Fibroblast of pulmonary artery (primary cell): ENCODE measurements at places on chromosomes 5 and 9.
A peak's percentile ranks its signal among the peaks of the same experiment; 100 is the strongest.

DNA sequence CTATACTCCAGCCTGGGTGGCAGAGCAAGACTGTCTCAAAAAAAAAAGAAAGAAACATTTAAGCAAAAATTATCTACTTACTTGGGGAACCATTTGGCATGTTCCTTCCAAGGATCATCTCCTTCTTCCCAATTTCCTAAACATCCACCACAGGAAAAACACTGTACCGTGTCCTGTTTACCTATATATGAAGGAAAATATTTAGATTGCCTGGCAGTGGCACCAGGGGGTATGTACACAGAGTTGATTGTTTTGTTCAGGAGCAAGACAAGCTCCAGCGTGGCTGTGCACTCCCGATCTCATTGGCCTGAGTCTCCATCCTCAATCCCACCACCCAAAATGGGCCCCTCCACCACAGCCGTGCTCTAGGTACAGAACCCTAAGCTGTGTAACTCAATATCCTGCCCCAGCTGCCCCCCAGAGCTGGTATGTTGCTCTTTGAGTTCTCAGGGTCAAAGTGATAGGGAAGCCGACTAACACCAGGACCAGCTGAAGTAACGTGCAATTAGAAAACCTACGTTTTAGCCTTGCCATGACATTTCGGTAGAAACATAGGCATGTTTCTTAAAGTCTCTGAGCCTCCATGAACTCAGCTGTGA is 13.8 kb downstream of the NAIP start:
- no peak for DNase-seq

GRCh38 chr5:43034591-43034968 is 5.5 kb downstream of the ANXA2R start:
- peak; percentile 76 for DNase-seq

- DNase-seq = no peak
These were observed 559.0 kb upstream of the FTMT start for GRCh38 chr5:121292664-121293063.

DNA sequence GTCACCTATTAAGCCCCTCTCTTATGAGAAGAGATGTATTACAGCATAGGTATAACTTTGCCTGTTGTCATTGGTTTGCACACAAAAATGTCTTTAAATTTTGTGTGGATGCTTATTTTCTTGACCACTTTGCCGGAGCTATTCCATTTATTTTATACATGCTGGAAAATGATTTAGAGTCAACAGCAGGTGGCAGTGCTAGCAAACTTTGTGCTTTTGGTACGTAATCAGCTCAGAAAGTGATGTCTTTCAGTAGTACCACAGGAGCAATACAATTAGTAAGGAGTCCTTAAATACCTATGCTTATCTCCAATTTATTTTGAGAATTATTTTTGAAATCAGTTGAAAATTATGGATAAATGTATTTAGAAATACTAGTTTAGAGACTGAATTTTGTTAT is 19.8 kb upstream of the NUDT12 start:
- DNase-seq = peak; percentile 68

DNA sequence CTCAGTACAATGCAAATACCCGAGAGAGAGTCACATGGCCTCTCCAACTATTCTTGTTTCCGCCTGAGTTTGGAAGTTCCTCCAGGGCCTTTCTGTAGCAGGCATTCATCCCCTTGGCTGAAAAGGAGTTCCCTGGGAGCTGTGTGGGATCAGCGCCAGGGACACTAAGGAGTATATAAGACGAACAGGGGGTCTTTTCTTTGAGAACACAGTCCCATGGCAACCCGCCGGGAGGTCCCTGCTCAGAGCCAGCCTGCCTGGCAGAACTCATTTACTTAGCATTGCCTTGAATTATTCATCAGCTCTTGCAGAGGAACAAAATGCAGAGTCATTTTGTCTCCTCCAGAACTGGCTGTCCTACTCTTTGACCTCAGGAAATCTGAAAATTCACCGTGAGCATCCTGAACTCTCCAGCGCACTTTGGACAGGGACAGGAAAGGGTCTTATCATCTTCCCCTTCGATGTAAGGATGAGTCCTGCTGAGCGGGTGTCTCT is 120.4 kb upstream of the OSMR start:
- DNase-seq = no peak
